ENCODE measurements at places on chromosomes 3 and 15. TPM values are rescaled to one million over a fixed set of nuclear protein-coding genes. Genes with fewer than 3 reads are reported as not detected.

DNA sequence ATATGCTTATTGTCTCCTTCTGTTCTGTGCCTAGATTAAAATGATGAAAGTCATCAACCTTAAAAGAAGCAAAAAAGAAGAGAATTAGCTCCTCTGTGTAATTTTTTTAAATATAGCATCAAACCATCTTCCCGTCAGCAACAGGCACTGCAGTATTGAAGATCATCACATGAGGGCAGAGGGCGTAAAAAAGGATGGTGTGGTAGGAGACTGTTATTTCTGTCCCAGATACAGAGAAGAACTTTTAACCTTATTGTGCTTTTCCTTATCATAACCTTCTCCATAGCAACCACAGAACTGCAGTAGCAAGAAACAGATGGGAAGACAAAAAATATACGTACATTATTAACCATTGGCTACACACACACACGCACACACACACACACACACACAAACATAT, 88.8 kb downstream of the IGSF11 start:
- DNase-seq: no peak

DNA sequence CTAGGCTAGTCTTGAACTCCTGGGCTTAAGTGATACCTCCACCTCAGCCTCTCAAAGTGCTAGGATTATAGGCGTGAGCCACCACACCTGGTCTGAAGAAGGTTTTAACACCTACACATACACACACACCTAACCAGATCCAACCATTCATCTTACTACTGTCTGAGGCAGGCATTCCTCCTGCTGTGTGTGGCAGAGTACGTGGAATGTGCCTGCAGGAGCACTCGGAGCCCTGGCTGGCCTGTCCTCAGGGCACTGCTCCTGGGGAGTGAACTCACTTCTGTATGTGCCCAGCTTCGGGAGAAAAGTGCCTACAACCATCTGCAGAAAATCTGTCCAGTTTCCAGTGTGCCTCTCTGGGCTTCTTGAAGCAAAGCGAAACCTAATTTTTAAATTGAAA, 58.2 kb upstream of the LIMD1 start:
- DNase-seq: no peak

Gene SLC35G2
- total RNA-seq: 0.84 TPM

Gene VPS33B
- total RNA-seq: 15.1 TPM

DNA sequence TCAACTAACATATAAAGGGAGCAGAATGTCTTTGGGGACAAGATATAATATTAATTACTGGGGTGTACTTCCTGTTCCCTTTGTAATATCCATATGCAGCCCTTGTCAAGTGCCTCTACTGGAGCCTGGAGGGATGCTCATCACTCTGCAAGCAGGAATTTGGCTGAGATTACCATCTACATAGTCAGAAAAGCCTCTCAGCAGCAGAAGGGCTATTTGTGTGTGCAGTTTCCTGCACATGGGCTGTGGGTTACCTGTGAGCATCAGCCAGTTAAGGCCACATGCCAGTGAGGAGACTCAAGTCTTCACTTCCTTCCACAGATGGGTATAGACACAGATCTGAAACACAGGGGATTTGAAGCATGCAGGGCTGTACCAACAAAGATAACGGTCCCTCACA, 278.1 kb upstream of the PLSCR5 start:
- DNase-seq: no peak

DNA sequence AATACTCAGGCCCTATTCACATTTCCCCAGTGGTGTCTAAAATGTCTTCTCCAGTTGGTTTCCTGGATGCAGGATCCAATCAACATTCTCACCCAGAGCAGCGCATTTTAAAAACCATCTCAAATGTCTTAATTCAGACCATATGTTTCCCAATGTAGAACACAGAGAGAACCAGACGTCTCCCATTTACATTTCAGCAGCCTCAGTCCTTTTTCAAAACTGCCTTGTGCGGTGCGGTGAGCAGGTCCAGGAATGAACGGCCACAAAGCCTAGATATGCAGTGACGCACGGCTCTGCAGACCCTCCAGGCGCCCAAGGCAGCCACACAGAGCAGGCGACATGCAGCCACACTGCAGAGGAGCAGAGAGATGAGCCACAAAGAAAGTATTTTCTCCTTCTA, 66.1 kb upstream of the MEX3B start:
- DNase-seq: no peak

Gene ZFAND6
- total RNA-seq: 87.1 TPM
